Tibial artery (tissue), 4 donors: ENCODE measurements at places on chromosomes 5 and 9.

- H3K4me1 ChIP-seq, result no peaks in the 10 kb centered on the region
- H3K27me3 ChIP-seq, result no peaks in the 10 kb centered on the region
- no peaks in the 10 kb centered on the region for H3K36me3 ChIP-seq
- no peak overlapping the region for H3K4me3 ChIP-seq
Measured at GRCh38 chr5:57539281-57539701, 56.7 kb upstream of the ACTBL2 start.

- DNase-seq, result no peak
- H3K36me3 ChIP-seq, result no peaks in the 10 kb centered on the region
- H3K27ac ChIP-seq, result no peak overlapping the region
- H3K4me1 ChIP-seq, result no peaks in the 10 kb centered on the region
- H3K27me3 ChIP-seq, result no peaks in the 10 kb centered on the region
- H3K4me3 ChIP-seq, result no peak overlapping the region
Measured at GRCh38 chr5:63089147-63089546, 510.5 kb downstream of the LRRC70 start.

DNA sequence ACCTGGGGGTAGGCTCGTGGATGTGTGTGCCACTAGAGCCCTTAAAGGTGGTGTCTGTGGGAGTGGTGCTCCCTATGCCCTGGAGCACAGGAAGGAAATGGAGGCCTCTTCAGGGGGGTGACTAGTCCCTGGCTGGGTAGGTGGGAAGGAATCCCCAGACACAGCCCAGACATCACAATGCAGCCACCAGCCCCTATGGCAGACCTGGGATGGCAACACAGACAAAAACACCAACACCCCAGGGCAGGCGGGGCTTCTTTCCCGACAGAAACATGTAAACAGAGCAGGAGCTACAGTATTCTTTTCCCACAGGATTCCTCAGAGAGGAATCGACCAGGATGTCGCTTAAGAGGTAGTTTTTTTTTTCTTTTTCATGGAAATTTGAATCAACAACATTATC lies 10.4 kb upstream of the NR5A1 start:
- no peak overlapping the region for H3K4me3 ChIP-seq
- H3K27me3 ChIP-seq, result peaks cover 8% of the 10 kb centered on the region
- H3K36me3 ChIP-seq, result no peaks in the 10 kb centered on the region
- DNase-seq, result no peak

GRCh38 chr9:137865581-137866145 lies 11.9 kb upstream of the CACNA1B start:
- DNase-seq, result no peak
- no peak overlapping the region for H3K27ac ChIP-seq
- H3K27me3 ChIP-seq, result peaks cover 10% of the 10 kb centered on the region
- H3K4me3 ChIP-seq, result no peak overlapping the region
- H3K4me1 ChIP-seq, result no peaks in the 10 kb centered on the region

GRCh38 chr5:24555229-24555628 lies 89.5 kb downstream of the CDH10 start:
- no peak overlapping the region for H3K27ac ChIP-seq
- no peaks in the 10 kb centered on the region for H3K4me1 ChIP-seq
- no peak overlapping the region for H3K4me3 ChIP-seq
- no peaks in the 10 kb centered on the region for H3K36me3 ChIP-seq
- DNase-seq, result no peak
- H3K27me3 ChIP-seq, result no peaks in the 10 kb centered on the region
